ENCODE measurements at places on chromosomes 12 and 14.

DNA sequence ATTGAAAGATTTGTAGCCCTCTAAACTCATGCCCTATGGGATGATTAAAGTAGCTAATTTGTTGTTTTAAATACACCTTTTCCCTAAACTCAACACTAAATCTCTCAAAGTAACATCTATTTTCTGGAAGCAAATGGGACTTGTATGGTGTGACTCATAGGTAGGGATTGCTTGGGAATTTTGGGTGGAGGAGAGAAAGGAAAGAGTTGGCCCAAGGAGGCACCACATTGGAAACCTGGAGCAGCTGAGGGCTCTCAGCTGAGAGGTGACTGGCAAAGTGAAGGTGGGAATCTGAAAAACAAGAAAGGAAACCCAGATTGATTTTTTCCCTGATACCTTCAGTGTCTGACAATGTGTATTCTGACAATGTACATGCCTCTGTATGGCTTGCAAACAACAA, 114.8 kb upstream of the PRICKLE1 start:
- no peak for DNase-seq

DNA sequence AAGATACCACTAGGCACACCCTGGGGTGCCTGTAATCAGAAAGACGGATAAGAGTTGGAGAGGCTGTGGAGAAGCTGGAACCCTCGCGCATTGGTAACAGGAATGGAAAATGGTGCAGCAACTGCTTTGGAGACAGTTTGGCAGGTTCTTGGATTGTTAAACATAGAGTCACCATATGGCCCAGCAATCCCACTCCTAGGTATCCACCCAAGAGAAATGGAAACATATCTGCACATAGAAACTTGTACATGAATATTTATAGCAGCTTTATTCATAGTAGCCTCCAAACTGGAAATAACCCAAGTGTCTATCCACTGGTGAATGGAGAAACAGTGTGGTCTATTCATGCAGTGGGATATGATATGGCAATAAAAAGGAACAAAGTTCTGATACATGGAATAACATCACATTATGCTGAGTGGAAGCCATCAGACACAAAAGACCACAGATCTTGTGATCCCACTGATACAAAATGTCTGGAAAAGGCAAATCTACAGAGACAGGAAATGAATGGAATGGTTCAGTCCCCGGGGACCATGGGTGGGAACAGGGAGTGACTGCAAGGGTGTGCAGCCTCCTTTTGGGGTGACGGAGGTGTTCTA, 45.4 kb downstream of the JAG2 start:
- DNase-seq = no peak

- DNase-seq = no peak
Observed at GRCh38 chr12:72037006-72037795, 98.6 kb downstream of the TPH2 start.

- peak; percentile 90 for DNase-seq
Observed at GRCh38 chr12:10749700-10750384, 26.7 kb upstream of the YBX3 start.

DNA sequence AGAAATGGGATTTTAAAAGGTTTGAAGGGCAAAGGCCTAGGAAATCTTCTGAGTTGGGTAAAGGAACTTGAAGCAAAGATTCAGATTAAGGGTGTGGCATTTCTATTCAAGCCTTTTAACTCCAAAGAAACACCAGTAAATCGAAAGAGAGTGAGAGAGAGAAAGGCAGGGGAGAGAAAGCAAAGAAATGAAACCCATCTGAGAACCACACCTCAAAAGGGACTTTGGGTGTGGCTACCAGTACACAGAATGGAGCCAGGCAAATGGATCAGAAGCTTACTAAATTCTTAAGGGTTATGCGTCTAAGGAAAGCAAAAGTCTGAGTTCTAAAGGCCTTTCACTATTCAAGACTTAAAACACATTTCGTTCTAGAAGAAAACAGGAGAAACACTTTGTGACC, 277.4 kb downstream of the BCL11B start:
- DNase-seq = no peak

DNA sequence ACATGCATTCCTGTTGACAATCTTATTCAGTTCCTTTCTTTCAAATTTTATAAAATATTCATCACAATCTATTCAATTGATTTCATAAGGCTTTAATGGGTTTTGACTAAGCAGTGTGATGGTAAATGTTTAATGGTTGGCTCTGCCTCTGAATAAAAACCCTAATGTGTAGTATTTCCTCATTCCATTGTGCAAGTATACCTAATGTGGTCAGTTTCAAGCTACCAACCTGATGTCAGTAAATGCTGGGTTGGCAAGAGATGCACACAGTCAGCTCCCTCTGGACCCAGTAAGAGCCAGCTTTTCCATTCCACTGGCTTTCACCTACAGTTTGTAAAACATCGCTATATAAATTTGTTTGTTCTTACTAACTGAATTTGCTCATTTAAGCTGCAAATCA, 53.9 kb downstream of the METTL25 start:
- DNase-seq = no peak

DNA sequence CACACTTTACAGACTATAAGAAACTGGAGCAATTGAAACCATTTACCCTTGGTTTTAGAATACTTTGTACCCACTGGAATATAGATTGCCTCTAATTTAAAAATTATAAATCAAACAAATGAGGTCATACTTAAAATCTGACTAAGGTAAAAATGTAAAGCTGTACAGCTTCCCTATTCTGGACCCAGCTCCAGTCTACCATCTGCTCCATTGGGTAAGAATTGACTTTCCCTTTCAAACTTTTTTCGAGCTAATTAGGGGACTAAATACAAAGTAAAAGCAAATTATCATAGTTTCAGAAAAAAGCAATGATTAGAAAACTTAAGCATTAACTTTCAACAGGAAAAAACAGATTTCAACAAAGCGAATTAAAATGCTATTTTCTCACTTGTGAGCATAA, 4.3 kb downstream of the KRR1 start:
- no peak for DNase-seq

DNA sequence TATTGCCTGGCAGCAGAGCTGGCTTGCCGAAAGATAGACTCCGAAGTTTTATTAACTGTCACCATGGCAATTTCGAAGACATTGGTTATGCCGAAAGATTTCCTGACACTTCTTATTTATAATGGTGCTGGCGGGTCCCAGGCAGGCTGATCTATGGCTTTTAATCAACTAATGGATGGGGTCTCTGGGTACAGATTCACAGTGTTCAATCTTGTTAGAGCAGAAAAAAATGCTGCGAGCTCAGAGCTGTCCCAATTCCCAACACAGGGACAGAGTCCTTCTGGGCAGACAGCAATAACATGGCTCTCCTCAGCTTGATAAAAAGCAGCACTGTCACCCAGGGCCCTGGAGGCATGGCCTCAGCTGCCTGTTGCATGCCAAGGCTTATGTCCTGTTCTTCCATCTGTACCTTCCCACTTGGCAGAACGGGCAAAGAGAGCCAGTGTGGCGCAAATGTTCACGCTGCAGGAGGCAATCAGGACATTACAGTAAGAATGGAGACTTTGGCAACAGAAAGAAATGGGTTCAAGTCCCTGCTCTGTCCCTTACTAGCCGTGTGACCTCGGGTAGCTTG, 228.2 kb upstream of the PWP1 start:
- no peak for DNase-seq

- peak; percentile 57 for DNase-seq
Observed at GRCh38 chr14:23512156-23512555, 39.4 kb downstream of the ZFHX2 start.

GRCh38 chr14:43041976-43042375, 1435.3 kb downstream of the LRFN5 start:
- no peak for DNase-seq

DNA sequence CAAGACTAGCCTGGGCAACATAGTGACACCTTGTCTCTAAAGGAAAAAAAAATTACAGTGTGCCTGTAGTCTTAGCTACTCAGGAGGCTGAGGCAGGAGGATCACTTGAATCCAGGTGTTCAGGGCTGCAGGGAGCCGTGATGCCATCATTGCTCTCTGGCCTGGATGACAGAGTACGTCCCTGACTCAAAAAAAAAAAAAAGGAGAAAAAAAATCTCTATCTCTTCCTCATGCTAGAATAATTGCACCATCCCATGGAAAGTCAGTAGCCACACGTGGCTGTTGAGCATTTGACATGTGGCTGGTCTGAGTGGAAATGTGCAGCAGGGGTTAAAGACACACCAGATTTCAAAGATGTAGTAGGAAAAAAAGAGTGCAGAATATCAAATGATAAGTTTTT, 3.8 kb downstream of the RILPL1 start:
- no peak for DNase-seq

- peak; percentile 71 for DNase-seq
Observed at GRCh38 chr12:89346741-89347324, 5.5 kb downstream of the DUSP6 start.

Data from NCI-H146 (cell line).